ENCODE measurements at places on chromosomes 13 and 19.

- no peak for DNase-seq
Observed at GRCh38 chr13:24613755-24614154, 66.5 kb upstream of the ATP12A start.

DNA sequence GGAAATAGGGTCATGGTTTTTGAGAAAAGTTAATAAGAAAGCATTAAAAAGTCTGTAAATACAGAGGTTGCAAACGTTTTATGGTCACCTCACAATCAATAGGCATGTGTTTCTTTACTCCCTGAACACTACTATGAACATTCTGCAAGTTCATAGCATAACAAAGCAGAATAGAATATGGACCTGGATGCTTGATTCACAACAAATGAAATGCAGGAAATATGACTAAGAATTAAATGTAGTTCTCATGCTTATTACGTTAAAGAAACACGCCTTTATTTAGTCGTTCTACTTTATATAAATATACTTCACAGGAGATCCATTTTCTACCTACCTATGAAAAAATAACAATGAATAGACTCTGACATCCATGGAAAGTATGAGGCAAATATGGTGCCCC is 344.0 kb downstream of the KCTD12 start:
- no peak for DNase-seq

GRCh38 chr13:45954836-45955800 is 97.4 kb downstream of the ZC3H13 start:
- no peak for DNase-seq

GRCh38 chr13:52852444-52852843 is 4.0 kb upstream of the PCDH8 start:
- DNase-seq = no peak

DNA sequence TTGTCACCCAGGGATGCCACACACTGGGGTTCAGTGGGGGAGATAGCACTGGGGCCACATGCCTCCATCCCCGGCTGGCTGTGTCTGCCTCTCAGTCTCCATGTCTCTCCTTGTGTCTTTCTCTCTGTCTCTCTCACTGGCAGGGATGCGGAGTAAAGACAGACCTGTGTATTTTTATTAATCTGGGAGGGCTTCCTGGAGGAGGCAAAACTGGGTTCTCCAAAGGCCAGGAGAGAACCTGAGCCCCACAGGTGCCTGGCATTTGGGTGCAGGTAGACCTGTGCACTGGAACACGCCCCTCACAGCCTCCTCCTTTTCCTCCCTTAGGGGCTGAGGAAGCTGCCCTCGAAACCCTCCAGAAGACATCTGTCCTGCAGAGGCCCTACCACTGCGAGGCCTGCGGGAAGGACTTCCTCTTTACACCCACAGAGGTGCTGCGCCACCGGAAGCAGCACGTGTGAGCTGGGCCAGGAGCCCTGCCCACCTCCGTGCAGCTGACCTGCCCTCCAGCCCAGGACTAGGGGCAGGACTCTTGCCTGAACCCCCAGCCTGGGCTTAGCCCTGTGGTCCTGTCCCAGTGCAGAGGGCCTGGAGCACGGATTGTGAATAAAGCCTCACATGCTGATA is 32.7 kb downstream of the DHX34 start:
- DNase-seq = no peak

DNA sequence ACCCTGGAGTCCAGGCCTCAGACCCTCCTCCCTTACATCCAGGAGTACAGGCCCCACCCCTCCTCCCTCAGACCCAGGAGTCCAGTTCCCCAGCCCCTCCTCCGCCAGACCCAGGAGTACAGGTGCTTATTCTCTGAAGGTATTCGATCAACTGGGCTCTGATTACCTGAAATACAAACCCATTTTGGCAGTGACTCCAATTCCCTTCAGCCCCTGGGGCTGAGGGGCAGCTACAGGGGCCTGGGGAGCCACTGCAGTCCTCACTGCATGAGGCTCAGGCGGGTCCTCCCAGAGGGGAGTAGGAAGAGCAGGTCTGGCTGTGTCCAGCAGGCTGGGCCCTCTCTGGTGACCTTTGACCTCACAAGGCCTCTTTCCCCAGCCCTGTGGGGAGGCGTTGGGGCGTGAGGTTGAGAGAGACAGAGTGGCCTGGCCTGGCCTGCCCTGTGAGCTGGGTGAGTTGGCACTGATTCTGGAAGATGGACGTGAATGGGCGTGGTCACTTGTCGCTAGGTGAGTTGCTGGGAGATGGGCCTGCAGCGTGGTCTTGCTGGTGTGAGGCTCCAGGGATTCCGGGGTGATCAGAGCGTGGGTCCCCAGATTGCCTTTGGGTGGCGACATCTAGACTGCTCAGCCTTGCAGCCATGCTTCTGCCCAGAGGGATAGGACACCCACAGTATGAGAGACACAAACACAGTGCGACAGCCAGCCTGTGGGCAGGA is 3.1 kb downstream of the BCAT2 start:
- no peak for DNase-seq

DNA sequence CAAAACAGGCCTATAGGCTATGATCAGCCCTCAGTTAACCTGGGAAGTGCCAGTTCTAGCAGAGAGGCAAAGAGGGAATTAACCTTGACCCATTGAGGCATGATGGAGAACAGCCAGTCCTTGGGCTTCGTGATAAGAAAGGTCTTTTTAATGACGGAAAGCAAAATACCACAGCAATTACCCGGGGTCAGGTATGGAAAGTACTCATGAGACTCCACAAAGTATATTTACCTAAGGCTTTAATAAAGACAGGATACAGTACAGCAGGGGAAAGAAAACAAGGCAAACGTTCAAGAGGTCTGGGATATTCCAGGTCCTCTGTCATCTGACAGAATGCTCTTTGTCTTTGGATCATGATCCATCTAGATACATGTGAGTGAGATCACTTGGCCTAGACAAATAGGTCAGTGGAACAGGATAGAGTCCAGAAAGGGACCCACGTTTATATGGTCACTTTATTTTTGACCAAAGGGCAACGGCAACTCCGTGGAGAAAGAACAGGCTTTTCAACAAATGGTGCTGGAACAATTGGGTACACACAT is 52.2 kb downstream of the WDFY2 start:
- no peak for DNase-seq

DNA sequence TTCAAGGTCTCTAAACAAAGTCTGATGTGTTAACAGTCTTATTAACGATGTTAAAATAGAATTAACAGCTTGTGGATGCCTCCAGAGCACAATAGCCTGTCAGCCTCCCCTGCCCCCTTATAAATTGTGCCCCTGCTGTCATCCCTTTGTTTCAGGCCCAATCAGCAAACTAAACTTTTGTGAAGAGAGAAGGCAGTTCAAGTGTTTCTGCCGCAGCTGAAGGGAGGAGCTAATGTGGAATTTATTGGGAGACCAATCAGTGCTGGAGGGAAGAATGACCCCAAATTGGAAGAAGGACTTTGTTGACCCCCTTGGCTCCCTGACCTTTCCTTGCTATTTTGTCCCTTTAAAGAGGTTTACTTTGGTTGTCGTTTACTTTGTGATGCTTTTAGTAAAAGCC is 160.5 kb downstream of the TM9SF2 start:
- no peak for DNase-seq

DNA sequence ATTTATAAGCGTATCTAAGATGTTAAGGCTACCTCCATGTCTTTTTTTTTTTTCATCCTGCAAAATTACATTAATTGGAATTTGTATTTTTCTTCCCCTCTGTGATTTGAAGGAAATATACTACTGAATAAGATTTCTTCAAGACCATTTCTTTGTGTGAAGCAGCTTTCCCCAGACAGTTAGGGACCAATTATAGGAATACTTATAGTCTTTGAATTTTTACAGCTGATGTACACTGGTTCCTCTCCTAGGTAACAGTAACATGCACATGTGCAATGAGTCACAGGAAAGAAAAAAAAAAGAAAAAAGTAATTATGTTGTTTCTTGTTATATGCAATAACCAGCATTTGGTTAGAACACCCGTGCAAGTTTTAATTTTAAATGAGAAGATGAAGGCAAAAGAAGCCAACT is 82.0 kb downstream of the PCDH9 start:
- no peak for DNase-seq

- DNase-seq = no peak
Observed at GRCh38 chr19:42076380-42076944, 496 bp downstream of the ZNF574 start.

- no peak for DNase-seq
Observed at GRCh38 chr13:94623316-94623715, 21.7 kb downstream of the GPR180 start.

DNA sequence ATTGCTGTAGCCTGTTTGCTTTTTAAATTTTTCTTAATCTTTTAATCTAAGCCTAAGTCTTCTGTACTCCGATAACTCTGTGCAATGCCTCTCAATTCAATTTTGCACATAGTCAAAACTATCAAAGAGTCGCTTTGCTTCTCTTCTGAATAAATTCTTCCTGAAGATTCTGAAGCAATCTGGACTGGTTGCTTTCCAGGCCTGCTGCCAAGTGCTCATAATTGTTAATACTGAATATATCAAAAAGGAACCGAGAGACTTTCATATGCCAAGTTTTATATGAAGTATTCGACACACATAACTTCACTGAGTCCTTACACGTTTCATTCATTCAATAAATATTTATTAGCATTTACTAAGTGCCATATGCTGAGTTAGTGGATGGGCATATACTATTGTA is 91.3 kb downstream of the EDNRB start:
- no peak for DNase-seq
